ENCODE measurements at places on chromosomes 11 and 22.
A peak's percentile ranks its signal among the peaks of the same experiment; 100 is the strongest.

GRCh38 chr11:8033305-8034105 is 46.4 kb downstream of the EIF3F start:
- peak; percentile 79 for DNase-seq

- DNase-seq = no peak
These were observed 6.8 kb downstream of the FUT4 start for GRCh38 chr11:94550513-94550912.

- DNase-seq = peak; percentile 15
These were observed 3.8 kb upstream of the PIK3IP1 start for GRCh38 chr22:31295831-31296657.

- DNase-seq = peak; percentile 79
These were observed 63.4 kb upstream of the UCP3 start for GRCh38 chr11:74072286-74072685.

DNA sequence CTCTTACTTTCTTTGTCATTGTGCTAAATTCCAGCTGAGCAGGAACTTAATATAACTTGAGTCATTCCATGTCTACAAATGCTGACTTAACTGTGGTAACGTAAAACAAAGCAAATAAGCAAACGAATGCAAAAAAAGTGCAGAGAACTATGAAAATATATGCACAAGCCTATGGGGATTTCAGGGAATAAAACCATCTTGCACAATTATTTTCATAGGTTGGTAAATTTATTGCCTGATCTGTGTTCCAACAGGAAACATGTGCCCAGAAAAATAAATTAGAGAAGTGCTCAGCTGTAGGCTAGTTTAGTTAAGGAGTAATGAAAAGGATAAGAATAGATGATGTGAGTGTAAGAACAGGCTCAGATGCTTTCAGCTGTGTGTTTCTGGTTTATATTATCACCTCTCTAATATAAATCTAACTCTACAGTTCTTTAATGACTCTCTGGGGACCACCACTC is 1169.3 kb downstream of the LRRC4C start:
- peak; percentile 79 for DNase-seq
